ENCODE measurements at places on chromosomes 13 and 19.

- DNase-seq: no peak
These were observed 476.6 kb downstream of the IRS2 start for GRCh38 chr13:109309625-109310363.

DNA sequence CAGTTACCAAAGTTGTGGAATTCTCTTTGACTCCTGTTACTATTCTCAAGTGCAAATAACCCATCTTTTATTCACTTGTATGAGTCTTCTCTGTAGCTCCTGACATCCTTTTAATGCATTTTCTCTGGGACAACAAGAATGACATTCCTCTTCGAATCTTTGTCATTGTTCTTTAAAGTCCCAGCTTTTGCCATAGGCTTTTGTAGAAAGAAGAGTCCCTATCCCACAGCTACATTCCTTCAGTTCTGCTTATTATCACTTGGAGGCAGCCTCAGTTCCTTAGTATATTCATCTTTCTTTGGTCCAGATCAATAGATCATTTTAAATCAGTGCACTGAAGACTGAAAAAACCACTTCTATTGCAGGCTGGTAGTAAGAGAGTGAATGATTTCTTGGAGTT, 560.2 kb downstream of the DACH1 start:
- no peak for DNase-seq

DNA sequence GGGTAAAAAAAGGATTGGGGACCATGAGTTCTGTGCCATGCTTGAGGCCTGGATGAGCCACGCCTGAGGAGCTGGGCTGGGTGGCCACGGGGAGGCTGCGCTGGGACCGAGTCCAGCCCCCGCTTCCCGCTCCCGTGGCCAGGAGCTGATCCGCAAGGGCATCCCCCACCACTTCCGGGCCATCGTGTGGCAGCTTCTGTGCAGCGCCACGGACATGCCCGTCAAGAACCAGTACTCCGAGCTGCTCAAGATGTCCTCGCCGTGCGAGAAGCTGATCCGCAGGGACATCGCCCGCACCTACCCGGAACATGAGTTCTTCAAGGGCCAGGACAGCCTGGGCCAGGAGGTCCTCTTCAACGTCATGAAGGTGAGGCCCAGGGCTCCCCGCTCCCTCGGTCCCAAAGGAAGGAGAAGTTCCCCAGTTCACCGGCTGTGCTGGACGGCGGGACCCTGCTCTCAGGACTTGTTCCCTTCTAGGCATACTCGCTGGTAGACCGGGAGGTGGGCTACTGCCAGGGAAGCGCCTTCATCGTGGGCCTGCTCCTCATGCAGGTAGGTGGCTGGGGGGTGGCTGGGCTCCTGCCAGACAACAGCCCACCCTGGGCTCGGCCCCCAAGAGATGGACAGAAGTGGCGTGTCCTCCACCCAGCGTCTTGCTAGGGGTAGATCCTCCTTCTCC, 18.9 kb downstream of the EVI5L start:
- DNase-seq: no peak

DNA sequence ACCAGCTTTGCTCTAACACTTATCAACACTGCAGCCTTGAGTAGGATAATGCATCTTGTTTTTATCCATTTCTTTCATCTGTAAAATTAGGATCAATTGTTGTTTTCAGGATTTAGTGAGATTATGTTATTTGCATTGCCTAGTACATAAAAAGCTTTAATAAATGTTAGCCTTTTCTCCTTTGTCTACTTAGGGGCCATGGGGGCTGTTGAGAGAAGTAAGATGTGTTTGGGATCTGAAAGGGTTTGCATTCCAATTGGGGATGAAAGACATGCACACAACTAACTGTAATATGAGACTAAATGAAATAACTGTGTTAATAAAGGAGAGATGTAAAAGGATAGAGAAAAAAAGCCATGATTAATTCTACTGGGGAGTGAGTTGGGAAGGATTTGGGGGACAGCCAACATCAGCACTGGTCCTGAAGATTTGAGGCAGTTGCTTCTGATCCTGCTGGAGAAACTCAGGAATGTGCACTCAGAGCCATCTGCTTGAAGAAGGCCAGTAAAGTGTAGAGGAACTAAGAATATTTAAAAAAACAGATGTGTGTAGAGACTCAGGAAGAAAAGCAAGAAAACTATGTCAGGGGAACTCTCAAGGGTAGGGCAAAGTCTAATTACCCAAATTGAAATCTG, 236.3 kb downstream of the OLFM4 start:
- no peak for DNase-seq

- DNase-seq: no peak
These were observed 155.5 kb downstream of the TBC1D4 start for GRCh38 chr13:75326173-75327134.

- no peak for DNase-seq
These were observed 153.6 kb upstream of the GPR12 start for GRCh38 chr13:26914148-26914547.

DNA sequence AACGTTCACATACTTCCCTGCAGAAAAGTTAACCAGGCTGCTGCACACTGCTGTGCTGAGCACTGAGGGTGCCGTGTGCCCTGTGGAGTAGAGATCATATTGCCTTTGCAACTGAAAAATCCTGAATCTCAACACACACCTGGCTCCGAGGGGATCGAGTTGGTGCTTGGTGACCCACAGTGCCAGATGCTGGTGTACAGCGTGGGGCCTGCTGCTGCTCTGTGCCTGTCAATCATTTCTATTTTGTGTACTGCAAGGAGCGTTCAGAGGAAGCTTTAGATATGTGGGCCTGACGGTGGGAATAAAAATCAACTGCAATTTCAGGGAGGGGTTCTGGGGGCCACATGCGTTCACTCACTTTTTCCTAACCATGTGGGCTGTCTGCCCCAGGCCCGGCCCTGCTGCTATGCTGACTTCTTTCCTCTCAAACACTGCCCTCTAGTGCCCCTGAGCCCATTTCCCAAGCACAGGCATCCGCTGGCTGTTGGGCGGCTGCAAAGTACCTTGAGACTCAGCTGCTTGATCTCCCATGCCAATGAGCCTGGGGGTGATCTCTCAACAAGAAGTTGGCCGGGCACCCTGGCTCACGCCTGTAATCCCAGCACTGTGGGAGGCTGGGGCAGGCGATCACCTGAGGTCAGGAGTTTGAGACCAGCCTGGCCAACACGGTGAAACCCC, 9.7 kb upstream of the LENG8 start:
- no peak for DNase-seq

- no peak for DNase-seq
These were observed 157.7 kb downstream of the KDM4B start for GRCh38 chr19:5126498-5127223.

- no peak for DNase-seq
These were observed 45.2 kb downstream of the SOX21 start for GRCh38 chr13:94667190-94667589.

- no peak for DNase-seq
These were observed 13.6 kb downstream of the SPC24 start for GRCh38 chr19:11141937-11142527.

DNA sequence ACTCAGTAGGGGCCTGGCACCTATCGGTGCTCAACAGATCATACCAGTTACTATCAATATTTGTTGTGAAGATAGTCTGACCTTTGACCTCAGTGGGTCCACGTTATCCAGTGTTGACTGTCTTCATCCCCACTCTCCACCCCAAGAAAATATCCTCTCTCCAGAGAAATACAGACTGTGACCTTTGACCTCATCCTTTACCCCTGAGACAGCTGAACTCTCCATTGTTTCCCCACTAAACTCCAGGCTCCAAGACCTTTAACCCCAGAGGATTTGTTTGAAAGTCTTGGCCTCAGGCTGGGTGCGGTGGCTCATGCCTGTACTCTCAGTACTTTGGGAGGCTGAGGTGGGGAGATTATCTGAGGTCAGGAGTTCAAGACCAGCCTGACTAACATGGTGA, 22.6 kb upstream of the PPP5C start:
- no peak for DNase-seq

DNA sequence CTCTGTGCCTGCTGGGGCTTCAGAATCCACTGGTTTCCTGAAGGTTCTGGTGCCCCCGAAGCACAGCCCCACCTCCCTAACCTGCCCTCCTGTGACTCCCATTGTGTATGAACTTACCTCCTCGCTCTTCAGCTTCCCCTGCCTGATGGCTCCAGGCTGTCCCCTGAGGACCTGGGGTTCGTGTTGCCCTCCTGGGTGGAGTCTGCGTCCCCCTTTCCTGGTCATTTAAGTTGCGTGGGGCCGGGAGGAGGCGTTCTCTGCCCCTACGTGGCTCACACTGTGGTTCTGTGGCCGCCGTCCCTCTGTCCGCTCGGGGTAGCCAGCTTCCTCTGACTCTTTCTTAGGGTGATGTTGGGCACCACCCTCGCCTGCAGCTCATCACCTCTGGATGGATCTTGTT, 13.9 kb downstream of the TFDP1 start:
- DNase-seq: no peak

GRCh38 chr13:54573186-54573585, 1544.6 kb downstream of the OLFM4 start:
- no peak for DNase-seq

DNA sequence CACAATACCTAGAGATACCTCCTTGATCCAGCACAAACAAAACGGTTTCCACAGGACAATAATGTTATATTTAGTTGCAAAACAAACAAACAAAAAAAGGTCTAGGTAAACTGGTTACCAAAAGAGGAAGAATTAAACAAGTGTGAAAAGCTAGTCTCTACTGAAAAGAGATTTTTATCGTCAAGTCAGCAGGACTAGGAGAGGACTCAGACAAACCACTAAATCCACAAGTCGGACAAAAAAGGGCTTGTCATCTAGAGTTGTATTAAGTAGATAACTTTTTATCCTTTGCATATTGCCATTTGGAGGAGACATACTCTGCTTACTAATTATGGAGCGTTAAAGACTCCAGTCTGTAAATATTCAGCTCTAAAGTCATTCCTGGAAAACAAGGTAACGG, 9.9 kb upstream of the KPNA3 start:
- DNase-seq: no peak
